ENCODE measurements at places on chromosomes 16 and 17.
A peak's percentile ranks its signal among the peaks of the same experiment; 100 is the strongest.

DNA sequence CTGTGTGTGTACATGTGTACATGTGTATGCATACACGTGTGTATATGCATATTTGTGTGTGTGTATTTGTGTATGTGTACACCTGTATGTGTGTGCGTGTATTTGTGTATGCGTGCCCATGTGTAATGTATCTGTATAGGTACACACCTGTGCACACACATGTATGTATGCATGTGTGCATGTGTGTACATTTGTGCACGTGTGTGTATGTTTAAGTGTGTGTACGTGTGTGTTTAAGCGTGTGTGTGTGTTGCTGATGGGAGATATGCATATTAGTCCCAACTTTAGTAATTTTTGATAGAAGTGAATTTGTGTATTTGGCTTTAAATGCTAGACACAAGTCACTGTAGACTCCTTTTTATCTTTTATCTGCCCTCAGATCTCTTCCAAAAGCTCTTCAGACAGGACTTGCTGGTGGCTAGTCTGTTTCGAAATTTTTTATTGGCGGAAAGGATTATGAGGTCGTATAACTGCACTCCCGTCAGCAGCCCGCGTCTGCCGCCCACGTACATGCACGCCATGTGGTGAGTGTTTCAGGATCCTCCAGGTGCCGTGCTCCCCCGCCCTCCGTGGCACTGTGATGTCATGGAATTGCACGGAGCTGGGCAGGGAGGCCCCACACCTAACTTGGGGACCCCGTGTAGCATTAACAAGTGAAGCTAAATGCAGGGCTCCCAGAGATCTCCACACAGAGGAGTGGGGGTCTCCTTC is 168.8 kb upstream of the CHMP6 start:
- no peak for DNase-seq

DNA sequence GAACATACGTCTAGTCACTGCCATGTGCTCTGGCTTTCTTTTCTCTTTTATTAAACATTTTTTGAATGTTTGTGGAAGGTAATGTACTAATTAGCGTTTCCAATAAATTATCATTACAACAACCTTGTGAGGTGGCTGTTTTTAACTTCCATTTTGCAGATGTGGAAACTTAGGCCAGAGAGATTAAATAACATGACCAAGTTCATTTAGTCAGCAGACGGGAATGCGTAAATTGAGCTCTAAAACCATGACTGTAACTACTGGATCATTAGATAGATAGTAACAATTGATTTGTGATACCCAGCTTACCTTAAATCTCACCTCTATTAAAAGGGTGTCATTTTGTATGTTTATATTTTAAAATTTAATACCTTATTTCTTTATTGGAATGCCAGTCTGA is 49.4 kb downstream of the RABEP1 start:
- peak; percentile 17 for DNase-seq

- DNase-seq, result no peak
Observed at GRCh38 chr17:8753976-8754440, 4.3 kb downstream of the SPDYE4 start.

DNA sequence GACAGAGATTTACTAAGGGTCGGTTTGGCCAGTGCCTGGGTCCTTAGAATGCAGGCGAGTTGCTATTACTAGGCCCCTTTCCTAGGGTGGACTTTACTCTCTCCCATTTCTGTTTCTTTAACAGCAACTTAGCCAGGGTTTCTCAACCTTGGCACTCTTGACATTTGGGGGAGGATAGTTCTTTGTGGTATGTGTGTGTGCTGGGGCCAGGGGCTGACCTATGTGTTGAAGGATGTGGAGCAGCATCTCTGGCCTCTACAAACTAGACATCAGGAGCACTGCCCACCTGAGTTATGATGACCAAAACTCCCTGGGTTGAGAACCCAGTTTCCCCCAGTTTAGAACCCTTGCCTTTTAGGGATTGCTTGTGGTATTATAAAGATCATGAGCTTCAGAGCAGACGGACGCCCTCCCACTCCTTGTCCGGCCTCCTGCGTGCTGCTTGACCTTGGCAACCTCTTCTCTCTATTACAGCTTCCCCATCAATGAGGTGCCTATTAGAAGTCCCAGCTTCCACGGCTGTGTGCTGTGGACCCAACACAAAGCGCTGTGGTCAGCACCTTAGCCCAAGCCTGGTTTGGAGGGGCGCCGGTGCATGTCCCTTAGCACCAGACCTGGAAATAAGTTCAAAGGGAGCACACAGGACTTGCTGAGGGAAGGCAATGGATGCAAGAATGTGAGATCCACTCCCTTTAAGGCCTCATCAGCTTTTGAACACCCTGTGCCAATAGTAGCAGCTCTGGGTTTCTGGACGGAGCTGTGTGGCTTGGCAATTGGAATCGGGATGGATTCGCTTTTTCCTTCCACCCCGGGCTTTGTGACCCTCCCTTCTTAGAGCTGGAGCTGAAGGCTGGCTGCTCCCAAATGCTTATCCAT is 239.2 kb upstream of the MAF start:
- DNase-seq, result no peak

DNA sequence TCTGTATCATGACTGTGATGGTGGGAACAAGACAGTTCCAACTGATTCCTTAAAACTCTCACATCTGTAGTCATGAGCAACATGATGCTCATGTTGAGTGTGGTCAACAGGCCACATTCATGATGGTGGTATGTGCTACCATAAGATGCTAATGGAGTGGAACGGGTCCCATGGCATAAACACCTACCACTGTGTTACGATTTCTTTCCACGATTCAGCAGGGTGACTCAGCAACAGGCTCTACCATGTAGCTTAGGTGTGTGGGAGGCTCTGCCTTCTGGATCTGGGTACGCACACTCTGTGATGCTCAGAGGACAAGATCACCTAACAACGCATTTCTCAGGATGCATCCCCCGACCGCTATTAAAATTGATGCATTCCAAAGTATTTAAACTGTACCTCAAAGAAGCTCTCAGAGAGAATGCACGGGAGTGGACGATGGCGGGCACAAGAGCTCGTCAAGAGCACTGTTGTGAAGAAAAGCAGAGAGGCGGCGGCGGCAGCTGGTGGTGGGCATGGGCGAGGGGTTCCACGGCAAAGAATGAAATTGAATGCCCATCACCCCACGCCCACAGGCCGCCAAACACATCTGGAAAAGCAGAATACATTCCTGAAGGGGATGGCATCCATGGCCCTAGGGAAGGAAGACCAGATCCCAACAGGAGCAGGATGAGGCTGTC is 133.3 kb downstream of the ZNF778 start:
- no peak for DNase-seq

- no peak for DNase-seq
Observed at GRCh38 chr17:61029181-61029580, 351.5 kb downstream of the BCAS3 start.

- no peak for DNase-seq
Observed at GRCh38 chr16:26247063-26247462, 555.3 kb downstream of the HS3ST4 start.

GRCh38 chr17:29588562-29589411 is 661 bp downstream of the GIT1 start:
- no peak for DNase-seq

DNA sequence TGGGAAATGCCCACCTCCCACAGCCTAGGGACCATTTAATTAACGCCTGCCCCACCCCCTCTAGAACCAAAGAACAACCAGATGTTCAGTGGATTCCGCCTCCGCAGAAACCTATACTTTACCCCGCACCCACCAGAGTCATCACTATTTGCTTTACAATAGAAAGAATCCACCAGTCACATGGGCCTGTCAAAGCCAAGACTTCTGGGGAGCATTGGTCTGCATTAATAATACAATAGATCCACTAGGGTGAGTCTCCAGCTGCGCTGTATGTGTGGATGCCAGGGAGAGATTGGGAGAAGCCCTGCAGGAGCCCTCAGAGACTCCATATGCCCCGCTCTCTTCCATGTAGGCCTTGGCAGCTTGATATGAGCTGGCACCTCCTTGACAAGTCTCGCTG is 31.3 kb downstream of the CLEC19A start:
- no peak for DNase-seq

DNA sequence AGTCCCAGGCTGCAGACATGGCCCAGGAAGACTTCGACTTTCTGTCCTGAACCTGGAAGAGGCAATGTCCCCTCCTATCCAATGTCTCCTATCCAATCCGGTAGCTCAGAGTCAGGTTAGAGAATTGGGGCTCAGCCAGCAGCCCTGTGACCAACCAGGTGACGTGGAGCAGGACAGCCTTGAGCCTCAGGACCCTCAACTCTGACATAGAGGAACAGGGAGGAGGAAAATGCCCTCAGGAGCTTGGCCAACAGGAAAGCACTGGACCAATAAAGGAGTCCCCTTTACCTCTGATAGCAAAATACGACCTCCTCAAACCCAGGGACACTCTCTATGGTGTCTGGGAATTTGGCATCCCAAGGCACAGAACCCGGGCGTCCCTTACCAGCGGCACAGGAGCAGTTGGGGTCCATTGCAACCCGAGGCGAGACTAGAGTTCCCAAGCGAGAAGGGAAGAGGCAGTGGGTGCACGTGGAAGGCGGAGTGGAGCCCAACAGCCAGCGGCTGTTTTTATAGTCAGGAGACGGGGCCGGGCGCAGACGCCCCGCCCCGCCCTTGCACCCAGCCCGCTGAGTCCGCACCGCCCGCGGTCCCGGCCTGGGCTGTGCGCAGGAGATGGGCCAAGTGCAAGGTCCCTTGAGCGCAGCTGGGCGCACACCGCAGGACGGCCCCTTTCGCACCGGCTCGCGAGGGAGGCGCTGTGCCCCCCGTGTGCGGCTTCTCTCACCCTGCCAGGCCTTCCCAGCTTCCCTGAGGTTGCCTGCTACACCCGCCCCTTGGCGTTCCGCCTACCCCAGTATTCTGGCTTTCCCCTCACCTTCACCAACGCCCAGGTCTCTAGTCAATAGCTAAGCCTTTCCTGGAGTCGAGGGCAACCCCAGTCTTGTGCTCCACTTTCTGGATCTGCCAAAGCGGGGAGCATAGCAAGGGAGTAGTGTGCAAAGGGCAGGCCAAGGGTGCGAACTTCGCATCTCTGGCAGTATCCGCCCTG is at the start of gene MT1G:
Gene MT1G (minus strand): TSS at position 485 of the 991 bp plus-strand sequence. CDS start 72 bp downstream, at position 413.
- no peak for DNase-seq

DNA sequence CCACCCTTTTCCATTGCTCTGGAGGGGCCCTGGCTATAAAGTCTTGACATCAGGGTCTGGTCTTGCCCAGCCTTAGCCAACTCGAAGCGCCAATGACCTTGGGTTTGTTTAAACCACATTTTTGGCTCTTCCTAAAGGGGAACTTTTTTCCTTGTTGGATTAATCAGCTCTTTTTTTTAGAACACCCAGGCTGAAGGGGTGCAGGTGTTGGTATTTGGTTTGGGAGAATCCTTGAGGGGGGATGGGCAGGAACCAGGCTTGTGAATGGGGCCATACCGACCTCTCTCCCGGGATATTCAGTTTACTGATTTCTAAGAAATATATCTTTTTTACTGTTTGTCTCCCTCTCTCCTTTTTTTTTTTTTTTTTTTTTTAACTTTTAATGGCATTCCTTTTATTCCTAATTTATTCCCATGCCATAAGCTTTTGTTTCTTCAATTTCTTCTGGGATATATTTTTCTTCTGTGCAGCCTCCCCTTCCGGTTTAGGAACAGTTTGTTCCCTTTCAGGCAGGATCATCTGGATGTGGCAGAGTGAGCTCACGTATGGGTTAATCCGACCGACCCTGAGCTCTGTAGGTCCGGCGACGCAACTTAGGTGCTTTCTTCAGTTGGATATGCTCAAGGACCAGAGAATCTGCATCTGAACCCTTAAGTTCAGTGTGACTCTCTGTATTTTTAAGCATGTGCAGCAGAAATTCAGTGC is 129.5 kb downstream of the ABCC6 start:
- DNase-seq, result no peak

DNA sequence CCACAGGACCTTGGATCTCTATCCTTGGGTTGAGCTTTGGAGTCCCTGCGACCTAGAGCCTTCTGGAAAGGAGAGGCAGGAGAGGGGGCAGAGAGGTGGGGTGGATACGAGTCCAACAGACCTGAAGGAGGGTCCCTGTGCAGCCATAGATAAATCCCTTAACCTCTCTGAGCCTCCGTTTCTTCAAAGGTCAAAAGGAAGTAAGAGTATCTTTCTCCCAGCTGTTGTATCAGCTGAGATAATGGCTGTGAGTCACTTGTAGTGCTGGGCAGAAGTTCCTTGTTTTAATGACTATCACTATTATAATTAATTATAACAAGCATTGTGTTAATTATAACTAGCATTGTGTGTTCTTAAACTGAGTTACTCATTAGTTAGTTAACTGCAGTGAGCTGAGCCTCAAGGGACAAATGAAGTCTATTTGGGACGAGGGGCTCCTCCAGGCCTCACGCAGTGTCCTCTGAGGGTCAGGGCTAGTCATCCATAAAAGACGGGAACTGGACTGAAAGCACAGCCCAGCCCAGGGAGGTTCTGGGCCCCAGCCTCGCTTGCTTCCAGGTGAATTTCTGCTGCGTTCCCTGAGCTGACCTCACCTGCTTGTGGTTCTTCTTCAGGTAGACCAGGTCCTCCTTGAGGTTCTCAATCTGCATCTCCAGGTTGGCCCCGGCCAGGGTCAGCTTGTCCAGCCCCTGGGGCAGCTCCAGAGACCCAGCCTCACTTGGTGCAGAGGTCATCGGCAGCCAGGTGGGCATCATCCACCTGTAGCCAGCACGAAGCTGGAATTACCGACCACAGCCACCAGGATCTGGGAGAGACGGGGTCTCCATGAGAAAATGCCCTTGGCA is 5.7 kb upstream of the KRT17 start:
- no peak for DNase-seq
